ENCODE measurements at places on chromosomes 12 and 14. TPM values are rescaled to one million over a fixed set of nuclear protein-coding genes. Genes with fewer than 3 reads are reported as not detected.

- H3K27ac ChIP-seq: no peak overlapping the region
- no peak overlapping the region for H3K4me3 ChIP-seq
- H3K4me1 ChIP-seq: peaks cover 28% of the 10 kb centered on the region
These were observed 5.4 kb downstream of the IFFO1 start for GRCh38 chr12:6550294-6551062.

The PALS1 gene
- total RNA-seq: 6.7 TPM

- H3K27ac ChIP-seq: peak overlapping the region; percentile 65
- H3K4me3 ChIP-seq: peak overlapping the region; percentile 85
- no peak for DNase-seq
- no peaks in the 10 kb centered on the region for H3K27me3 ChIP-seq
- H3K4me1 ChIP-seq: peaks cover 41% of the 10 kb centered on the region
These were observed 518 bp downstream of the GSKIP start for GRCh38 chr14:96363751-96364336.

DNA sequence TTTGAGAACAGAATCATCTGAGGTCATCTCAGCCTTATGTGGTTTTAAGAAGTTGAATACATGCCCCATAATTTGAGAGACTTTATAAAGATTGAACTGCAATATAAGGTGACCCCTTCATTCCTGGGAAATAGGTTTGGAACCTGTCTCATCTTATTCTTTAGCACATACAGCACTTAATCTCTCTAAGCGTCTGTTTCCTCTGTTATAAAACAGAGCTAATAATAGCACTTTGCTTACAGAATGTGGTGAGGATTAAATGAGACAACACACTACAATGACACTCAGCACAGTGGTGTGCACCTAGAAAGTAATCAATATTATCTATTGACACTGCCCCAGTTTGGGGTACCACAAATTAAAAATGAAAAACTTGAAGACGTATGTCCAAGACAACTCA is 102.1 kb downstream of the DUSP6 start:
- H3K36me3 ChIP-seq: peaks cover 25% of the 10 kb centered on the region
- H3K27ac ChIP-seq: no peak overlapping the region
- no peak overlapping the region for H3K4me3 ChIP-seq
- no peak for DNase-seq

The ZNF664 gene
- 63.3 TPM for total RNA-seq

The GARIN6 gene
- not detected for total RNA-seq

The MAP3K9 gene
- 5.5 TPM for total RNA-seq

The BCL11B gene
- 34.9 TPM for total RNA-seq

The FKBP3 gene
- total RNA-seq: 78.7 TPM

- H3K27me3 ChIP-seq: no peaks in the 10 kb centered on the region
These were observed 20.7 kb downstream of the ATXN2 start for GRCh38 chr12:111578276-111578970.

The LTBR gene
- total RNA-seq: 0.32 TPM

The COCH gene
- 1.9 TPM for total RNA-seq

DNA sequence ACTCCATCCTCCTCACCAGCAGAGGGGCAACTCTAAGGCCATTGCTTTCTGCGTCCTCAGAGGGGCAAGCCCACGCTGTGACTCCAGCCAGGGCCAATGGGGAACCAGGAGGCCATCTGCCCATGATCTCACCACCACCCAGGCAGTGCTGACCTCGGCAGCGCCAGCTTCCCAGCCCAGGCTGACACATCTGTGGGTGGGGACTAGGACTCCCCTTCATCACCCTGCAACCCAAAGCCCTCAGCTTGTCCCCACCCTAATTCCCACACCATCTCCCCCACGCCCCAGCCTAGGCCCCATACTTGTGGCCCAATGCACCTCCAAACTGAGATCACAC is 58.6 kb downstream of the VWF start:
- peaks cover 24% of the 10 kb centered on the region for H3K27me3 ChIP-seq
- DNase-seq: no peak
- peaks cover 19% of the 10 kb centered on the region for H3K4me1 ChIP-seq
- no peak overlapping the region for H3K4me3 ChIP-seq
- no peak overlapping the region for H3K27ac ChIP-seq

GRCh38 chr14:57884175-57884574 is 18.3 kb upstream of the SLC35F4 start:
- H3K36me3 ChIP-seq: no peaks in the 10 kb centered on the region
- DNase-seq: no peak
- H3K4me3 ChIP-seq: no peak overlapping the region
- no peaks in the 10 kb centered on the region for H3K27me3 ChIP-seq
- no peaks in the 10 kb centered on the region for H3K4me1 ChIP-seq

- DNase-seq: no peak
- no peaks in the 10 kb centered on the region for H3K4me1 ChIP-seq
- peaks cover 3% of the 10 kb centered on the region for H3K36me3 ChIP-seq
- H3K27me3 ChIP-seq: no peaks in the 10 kb centered on the region
- no peak overlapping the region for H3K27ac ChIP-seq
These were observed 99.3 kb downstream of the HECTD4 start for GRCh38 chr12:112282920-112283319.

DNA sequence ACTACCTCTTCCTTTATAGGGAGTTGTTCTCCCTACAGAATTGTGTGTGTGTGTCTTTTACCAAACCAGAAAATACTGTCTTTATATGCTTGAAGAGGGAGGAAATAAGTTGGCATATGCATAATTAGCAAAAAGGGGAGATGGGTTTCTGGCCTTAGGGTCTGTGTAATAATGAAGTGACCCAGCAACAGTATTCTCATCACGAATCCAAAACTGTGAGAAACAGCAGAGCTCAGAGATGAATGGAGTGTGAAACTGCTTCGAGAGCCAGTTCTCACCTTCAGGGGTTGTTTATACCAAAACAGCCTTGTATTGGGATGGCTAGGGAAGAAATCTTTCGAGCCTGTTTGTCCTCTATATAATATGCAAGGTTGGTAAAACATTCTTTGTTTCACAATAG is 227.5 kb downstream of the MON2 start:
- H3K4me1 ChIP-seq: peaks cover 2% of the 10 kb centered on the region
- H3K27ac ChIP-seq: no peak overlapping the region
- no peaks in the 10 kb centered on the region for H3K36me3 ChIP-seq
- DNase-seq: no peak
- peaks cover 5% of the 10 kb centered on the region for H3K27me3 ChIP-seq
- no peak overlapping the region for H3K4me3 ChIP-seq

GRCh38 chr14:57753821-57754220 is 112.1 kb downstream of the SLC35F4 start:
- no peak overlapping the region for H3K27ac ChIP-seq
- H3K27me3 ChIP-seq: no peaks in the 10 kb centered on the region
- H3K4me3 ChIP-seq: no peak overlapping the region
- no peaks in the 10 kb centered on the region for H3K36me3 ChIP-seq
- DNase-seq: no peak
- H3K4me1 ChIP-seq: no peaks in the 10 kb centered on the region

GRCh38 chr14:100568998-100569733 is 18.1 kb downstream of the BEGAIN start:
- H3K4me3 ChIP-seq: no peak overlapping the region
- no peak overlapping the region for H3K27ac ChIP-seq
- DNase-seq: no peak

The OVCH1 gene
- total RNA-seq: not detected

The GTF2A1 gene
- 45.1 TPM for total RNA-seq

The EP400 gene
- 58.0 TPM for total RNA-seq

- H3K36me3 ChIP-seq: no peaks in the 10 kb centered on the region
- DNase-seq: no peak
These were observed 291.7 kb downstream of the ZFP36L1 start for GRCh38 chr14:68501171-68501570.

DNA sequence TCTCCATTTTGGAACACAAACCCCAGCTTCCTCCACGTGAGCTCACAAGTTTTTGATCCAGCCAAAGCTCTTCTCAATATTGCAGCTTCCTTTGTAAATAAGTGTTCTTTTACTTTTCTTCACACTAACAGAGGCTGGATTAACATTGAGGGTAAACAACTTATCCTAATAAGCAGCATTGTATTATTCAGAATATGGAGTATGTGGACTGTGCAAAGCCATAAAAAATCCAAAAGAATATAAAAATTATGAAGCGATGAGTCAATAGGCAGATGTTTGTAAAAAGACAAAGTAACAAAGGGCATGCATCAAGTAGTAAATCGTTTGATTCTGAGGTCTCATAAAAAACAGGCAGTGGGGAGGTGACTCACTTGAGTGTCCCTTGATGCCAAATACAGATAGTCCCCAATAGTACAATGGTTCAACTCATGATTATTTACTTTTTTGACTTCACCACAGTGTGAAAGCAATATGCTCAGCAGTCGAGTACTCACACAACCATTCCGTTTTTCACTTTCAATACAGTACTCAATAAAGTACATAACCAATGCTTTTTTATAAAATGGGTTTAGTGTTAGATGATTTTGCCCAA is 23.1 kb upstream of the KCNK10 start:
- no peaks in the 10 kb centered on the region for H3K36me3 ChIP-seq
- DNase-seq: no peak
- H3K27me3 ChIP-seq: no peaks in the 10 kb centered on the region
- H3K4me3 ChIP-seq: no peak overlapping the region

- no peaks in the 10 kb centered on the region for H3K4me1 ChIP-seq
- H3K27ac ChIP-seq: no peak overlapping the region
- peaks cover 9% of the 10 kb centered on the region for H3K27me3 ChIP-seq
- no peak for DNase-seq
These were observed 20.4 kb upstream of the TMEM179 start for GRCh38 chr14:104624939-104625338.

- H3K4me3 ChIP-seq: no peak overlapping the region
- H3K27ac ChIP-seq: no peak overlapping the region
- DNase-seq: no peak
- H3K27me3 ChIP-seq: peaks cover 5% of the 10 kb centered on the region
- H3K36me3 ChIP-seq: no peaks in the 10 kb centered on the region
These were observed 69.3 kb upstream of the IGF1 start for GRCh38 chr12:102549691-102550090.

- no peaks in the 10 kb centered on the region for H3K27me3 ChIP-seq
- H3K27ac ChIP-seq: no peak overlapping the region
- no peak for DNase-seq
- no peak overlapping the region for H3K4me3 ChIP-seq
- no peaks in the 10 kb centered on the region for H3K36me3 ChIP-seq
These were observed 27.9 kb upstream of the CCDC60 start for GRCh38 chr12:119306593-119306992.

DNA sequence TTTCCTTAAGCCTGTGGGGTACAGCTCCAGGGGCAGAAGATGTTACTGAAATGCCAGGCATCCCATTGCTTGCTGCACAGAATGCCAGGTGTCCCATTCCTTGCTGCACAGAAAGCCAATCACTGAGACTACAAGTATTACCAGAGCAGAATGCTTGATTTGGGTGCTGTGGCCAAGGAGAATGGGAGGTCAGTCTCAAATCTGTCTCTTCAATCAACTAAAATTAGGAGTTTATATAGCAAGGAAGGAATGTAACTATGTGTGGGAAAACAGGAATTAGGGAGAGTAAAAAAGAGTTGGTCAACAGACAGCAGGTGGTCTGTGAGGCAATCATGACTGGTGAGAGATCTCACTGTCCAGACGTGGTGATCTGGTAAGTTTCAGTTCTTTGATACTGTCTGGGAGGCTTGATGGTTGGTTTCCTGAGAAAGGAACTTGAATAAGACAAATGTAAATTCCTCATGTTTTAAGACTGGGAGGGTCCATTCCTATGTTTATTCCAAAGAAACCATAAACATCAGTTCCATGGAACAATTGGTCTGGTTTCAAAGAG is 31.2 kb upstream of the VASH1 start:
- H3K27me3 ChIP-seq: peaks cover 18% of the 10 kb centered on the region
- H3K4me3 ChIP-seq: no peak overlapping the region
- DNase-seq: no peak
- H3K27ac ChIP-seq: no peak overlapping the region
- H3K4me1 ChIP-seq: no peaks in the 10 kb centered on the region

The LRTM2 gene
- 0.07 TPM for total RNA-seq

- H3K4me3 ChIP-seq: no peak overlapping the region
- no peaks in the 10 kb centered on the region for H3K27me3 ChIP-seq
- H3K27ac ChIP-seq: no peak overlapping the region
- H3K36me3 ChIP-seq: peaks cover 66% of the 10 kb centered on the region
These were observed 84.0 kb downstream of the SYNE3 start for GRCh38 chr14:95432144-95433093.
